ENCODE measurements at places on chromosomes 3 and 15. TPM values are rescaled to one million over a fixed set of nuclear protein-coding genes. Genes with fewer than 3 reads are reported as not detected.

The SLC7A14 gene
- not detected for total RNA-seq

The PTPN9 gene
- 28.0 TPM for total RNA-seq

The ATP8B4 gene
- total RNA-seq = 52.9 TPM

The BCL2A1 gene
- 91.8 TPM for total RNA-seq

The SAXO2 gene
- total RNA-seq = 0.57 TPM

The CSPG4 gene
- total RNA-seq = not detected

The CP gene
- total RNA-seq = not detected

The PIERCE2 gene
- total RNA-seq = not detected

The SPESP1 gene
- total RNA-seq = 1.2 TPM

The LRTM1 gene
- total RNA-seq = not detected

The PPP2R3A gene
- total RNA-seq = 0.15 TPM

The XIRP1 gene
- total RNA-seq = 3.0 TPM

The FHIT gene
- total RNA-seq = 22.6 TPM

The ITIH4 gene
- total RNA-seq = 3.1 TPM

The MELTF gene
- total RNA-seq = 3.9 TPM

The ITIH3 gene
- not detected for total RNA-seq

The HYAL1 gene
- 0.36 TPM for total RNA-seq

The MESP2 gene
- not detected for total RNA-seq

The EBLN2 gene
- total RNA-seq = 8.4 TPM

The ARPIN gene
- total RNA-seq = not detected

The GOLGA8K gene
- 0.32 TPM for total RNA-seq

The CASR gene
- not detected for total RNA-seq

The FBXL2 gene
- not detected for total RNA-seq

The GRK7 gene
- not detected for total RNA-seq

The ZMYND10 gene
- 1.7 TPM for total RNA-seq

The STRIT1 gene
- not detected for total RNA-seq

The NOX5 gene
- not detected for total RNA-seq

The GLDN gene
- total RNA-seq = not detected

The HEXA gene
- 61.0 TPM for total RNA-seq

The MINAR1 gene
- total RNA-seq = 0.93 TPM

The CPNE9 gene
- total RNA-seq = 0.93 TPM

The CD276 gene
- total RNA-seq = 29.2 TPM

The CCDC50 gene
- total RNA-seq = 37.2 TPM

The HES1 gene
- total RNA-seq = 2.5 TPM

The SCN11A gene
- total RNA-seq = 0.05 TPM

The MYD88 gene
- total RNA-seq = 38.6 TPM

The OGG1 gene
- total RNA-seq = 40.2 TPM

The ADGRG7 gene
- not detected for total RNA-seq

The SYNPR gene
- total RNA-seq = not detected

The CACNA2D3 gene
- not detected for total RNA-seq

The IL1RAP gene
- total RNA-seq = 31.6 TPM

The PARP14 gene
- 68.6 TPM for total RNA-seq

The CCR9 gene
- total RNA-seq = not detected

The ZPLD1 gene
- total RNA-seq = not detected

The CPLX3 gene
- total RNA-seq = 0.17 TPM

Measured in activated T-helper 1 cell treated with anti-CD3 and anti-CD28 coated beads, Interleukin-12 subunit alpha, Interleukin-12 subunit beta, Interleukin-2, Interleukin-4 antibody, amounts not matched to agents 30 ng/mL and 10 ng/mL and 1 ng/mL, durations not matched to agents 14 hours and 24 hours and 36 hours (primary cell).